Vagina (tissue), 2 donors: ENCODE measurements at places on chromosomes 7 and 10.

- no peaks in the 10 kb centered on the region for H3K27me3 ChIP-seq
- DNase-seq, result no peak
- H3K27ac ChIP-seq, result no peak overlapping the region
- peak overlapping the region; percentile 94 for H3K4me3 ChIP-seq
- H3K36me3 ChIP-seq, result no peaks in the 10 kb centered on the region
- peaks cover 51% of the 10 kb centered on the region for H3K4me1 ChIP-seq
Measured at GRCh38 chr10:110569736-110570135, 2.2 kb downstream of the SMC3 start.

DNA sequence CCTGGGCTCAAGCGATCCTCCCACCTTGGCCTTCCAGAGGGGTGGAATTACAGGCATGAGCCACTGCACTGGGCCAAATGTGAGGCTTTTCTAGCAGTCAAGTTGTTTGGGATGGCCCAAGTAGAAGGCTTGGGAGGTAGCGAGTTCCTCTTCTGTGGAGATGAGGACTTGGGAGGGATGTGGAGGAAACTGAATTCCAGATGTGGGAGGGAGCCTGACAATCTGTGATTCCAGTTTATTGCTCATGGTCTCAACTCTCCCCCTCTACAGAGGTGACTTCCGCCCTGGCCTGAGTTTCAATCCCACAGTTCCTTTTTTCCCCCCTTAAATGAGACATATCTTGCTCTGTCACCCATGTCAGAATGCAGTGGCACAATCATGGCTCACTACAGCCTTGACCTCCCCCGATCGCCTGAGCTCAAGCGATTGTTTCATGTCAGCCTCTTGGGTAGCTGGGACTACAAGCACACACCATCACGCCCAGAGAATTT is 3.4 kb downstream of the STYXL1 start:
- DNase-seq, result no peak
- H3K4me1 ChIP-seq, result peaks cover 32% of the 10 kb centered on the region
- no peaks in the 10 kb centered on the region for H3K27me3 ChIP-seq
- H3K27ac ChIP-seq, result no peak overlapping the region
- H3K36me3 ChIP-seq, result no peaks in the 10 kb centered on the region

DNA sequence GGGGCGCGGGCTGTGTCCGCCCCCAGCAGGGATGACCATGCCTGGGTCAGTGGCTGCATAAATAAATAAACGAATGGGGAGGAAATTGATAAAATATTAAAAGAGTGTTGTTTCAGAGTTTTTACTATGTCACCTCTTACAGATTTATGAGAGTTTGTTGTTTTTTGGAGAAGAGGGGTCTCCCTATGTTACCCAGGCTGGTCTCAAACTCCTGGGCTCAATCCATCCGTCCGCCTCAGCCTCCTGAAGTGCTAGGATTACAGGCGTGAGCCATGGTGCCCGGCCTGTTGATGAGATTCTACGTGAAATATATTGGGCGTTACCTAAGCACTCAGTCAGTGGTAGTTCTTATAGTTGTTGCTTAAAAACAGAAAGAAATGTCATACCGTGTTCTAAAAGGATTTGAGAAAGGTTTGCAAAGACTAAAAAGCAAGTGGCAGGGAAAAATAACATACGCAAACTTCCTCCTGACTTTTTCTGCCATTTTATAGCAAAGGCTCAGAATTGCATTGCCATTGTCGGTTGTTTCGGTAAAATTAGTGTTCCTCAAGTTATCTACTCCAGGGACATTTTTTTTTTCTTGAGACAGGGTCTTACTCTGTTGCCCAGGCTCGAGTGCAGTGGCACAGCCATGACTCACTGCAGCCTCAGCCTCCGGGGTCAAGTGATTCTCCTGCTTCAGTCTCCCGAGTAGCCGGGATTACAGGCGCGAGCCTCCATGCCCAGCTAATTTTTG is 39.5 kb upstream of the FOXK1 start:
- peak overlapping the region; percentile 86 for H3K27ac ChIP-seq
- peak overlapping the region; percentile 60 for H3K4me3 ChIP-seq
- peaks cover 16% of the 10 kb centered on the region for H3K4me1 ChIP-seq
- H3K27me3 ChIP-seq, result no peaks in the 10 kb centered on the region

DNA sequence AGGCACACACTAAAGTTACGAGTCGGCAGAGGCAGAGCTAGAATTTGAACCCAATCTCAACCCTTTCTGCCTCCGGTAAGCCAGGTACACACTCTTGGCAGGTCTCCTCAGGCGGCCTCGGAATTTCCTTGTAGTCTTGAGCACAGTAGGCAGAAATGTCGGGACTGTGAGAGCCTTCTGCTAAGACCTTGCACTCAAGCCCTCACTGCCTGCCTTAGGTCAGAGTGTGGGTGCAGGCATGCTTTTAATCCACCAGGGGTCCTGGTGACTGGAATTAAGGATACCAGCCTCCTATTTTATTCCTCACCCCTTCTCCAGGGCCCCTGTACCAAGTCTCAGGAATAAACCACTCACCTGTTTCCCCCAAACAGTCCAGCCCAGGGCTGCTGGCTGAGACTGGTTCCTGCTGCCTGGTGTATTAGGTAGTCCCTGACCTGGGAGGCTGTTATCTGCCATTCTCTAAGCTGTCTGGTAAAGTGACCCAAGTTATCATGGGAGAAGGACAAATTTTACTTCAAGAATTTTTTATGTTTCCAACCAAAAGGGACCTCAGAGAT is 855 bp downstream of the ATP6V1F start:
- peaks cover 19% of the 10 kb centered on the region for H3K36me3 ChIP-seq
- H3K27me3 ChIP-seq, result no peaks in the 10 kb centered on the region
- no peak for DNase-seq
- peak overlapping the region; percentile 90 for H3K27ac ChIP-seq
- H3K4me3 ChIP-seq, result peak overlapping the region; percentile 95

GRCh38 chr7:107874605-107875446 is 16.2 kb upstream of the DLD start:
- H3K27ac ChIP-seq, result no peak overlapping the region
- H3K4me1 ChIP-seq, result peaks cover 7% of the 10 kb centered on the region
- DNase-seq, result no peak
- H3K27me3 ChIP-seq, result no peaks in the 10 kb centered on the region
- H3K4me3 ChIP-seq, result no peak overlapping the region
- H3K36me3 ChIP-seq, result no peaks in the 10 kb centered on the region

GRCh38 chr10:118471863-118472262 is 123.6 kb downstream of the PRLHR start:
- H3K4me1 ChIP-seq, result no peaks in the 10 kb centered on the region
- no peak for DNase-seq
- no peak overlapping the region for H3K27ac ChIP-seq
- no peak overlapping the region for H3K4me3 ChIP-seq
- no peaks in the 10 kb centered on the region for H3K36me3 ChIP-seq
- H3K27me3 ChIP-seq, result no peaks in the 10 kb centered on the region
